ENCODE measurements at places on chromosomes 7 and 10. TPM values are rescaled to one million over a fixed set of nuclear protein-coding genes. Genes with fewer than 3 reads are reported as not detected.

Gene PRKAG2
- total RNA-seq: 11.9 TPM

Gene STEAP1B
- total RNA-seq: 10.3 TPM

Gene ZNF32
- total RNA-seq: 60.1 TPM

Gene PIK3CG
- total RNA-seq: not detected

Gene FLNC
- total RNA-seq: 191 TPM

Gene PNLIPRP2
- total RNA-seq: not detected

Gene IRF5
- 0.33 TPM for total RNA-seq

Gene TNS3
- 52.6 TPM for total RNA-seq

Gene SFTPA1
- not detected for total RNA-seq

Gene SLC18A3
- not detected for total RNA-seq

Gene NYAP1
- 0.26 TPM for total RNA-seq

Gene CLDN12
- 44.8 TPM for total RNA-seq

Gene TUBAL3
- not detected for total RNA-seq

Gene JAKMIP3
- under 0.01 TPM for total RNA-seq

Gene NPSR1
- total RNA-seq: not detected

Gene PKD2L1
- not detected for total RNA-seq

Gene GPR22
- not detected for total RNA-seq
